ENCODE measurements at places on chromosomes 11 and 22.

DNA sequence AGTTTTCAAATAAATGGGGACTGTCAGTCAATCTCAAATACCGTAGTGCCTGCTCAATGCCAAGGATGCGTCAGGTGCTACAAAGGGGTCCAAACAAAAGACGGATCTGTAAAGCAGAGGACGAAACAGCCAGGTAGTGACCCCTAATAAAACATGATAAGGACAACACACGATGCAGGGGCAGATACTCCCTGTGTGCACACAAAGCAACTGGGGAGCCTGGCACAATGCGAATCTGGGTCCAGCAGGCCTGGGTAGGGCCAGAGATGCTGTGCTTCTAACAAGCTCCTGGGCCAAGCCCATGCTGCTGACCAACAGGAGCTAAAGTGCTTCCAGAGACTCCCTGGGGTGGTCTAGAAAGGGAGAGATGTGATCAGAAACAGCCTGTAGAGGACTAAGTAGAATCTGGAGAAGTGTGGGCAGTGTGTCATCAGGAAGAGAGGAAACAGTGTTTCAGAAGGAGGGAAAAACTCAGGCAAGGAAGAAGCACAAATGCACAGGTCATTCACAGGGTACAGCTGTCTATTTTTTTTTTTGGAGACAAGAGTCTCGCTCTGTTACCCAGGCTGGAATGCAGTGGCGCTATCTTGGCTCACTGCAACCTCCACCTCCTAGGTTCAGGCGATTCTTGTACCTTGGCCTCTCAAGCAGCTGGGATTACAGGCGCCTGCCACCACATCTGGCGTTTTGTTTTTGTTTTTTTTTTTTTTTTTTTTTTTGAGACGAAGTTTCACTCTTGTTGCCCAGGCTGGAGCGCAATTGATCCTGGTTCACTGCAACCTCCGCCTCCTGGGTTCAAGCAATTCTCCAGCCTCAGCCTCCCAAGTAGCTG is 74.5 kb downstream of the MICAL3 start:
- DNase-seq, result no peak

DNA sequence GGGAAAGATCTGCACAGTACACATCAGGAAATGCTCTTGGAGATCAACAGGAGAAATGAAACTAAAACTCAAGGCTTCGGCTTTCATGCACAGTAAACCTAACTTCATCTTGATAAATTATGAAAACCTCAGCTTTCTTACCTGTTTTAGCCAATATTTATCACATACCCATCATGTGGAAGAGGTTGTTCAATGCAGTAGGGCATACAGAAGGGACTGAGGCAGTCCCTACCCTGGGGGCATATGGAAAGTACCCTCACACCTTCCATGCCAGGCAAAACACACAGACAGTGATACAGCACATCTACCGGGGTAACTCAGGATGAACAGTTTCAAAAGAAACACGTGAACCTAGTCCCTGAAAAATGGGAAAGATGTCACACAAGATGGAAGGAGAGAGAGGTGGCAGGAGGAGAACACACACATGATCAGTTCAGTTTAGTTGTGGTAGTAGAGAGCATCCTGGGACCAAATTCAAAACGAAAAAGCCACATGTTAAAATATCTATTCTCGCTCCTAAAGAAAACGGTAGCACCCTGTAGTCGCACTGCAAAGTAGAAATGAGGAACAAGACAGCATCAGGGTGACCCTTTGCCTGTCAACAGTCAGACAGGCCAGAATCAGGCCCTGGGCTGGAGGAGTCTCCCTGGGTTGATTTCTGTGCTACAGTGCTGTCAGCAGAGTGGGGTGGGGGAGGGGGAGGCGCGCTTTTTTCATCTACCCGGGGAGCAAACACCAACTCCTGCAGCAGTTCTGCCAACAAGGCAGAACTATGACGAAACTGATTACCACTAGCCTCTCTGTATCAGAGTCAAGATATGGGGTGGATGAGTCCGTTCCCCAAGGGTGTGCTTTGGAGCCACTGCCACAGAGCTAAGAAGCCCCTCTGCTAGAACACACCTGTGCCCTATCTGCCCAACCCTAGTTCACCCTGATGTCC is 1.3 kb downstream of the HIRA start:
- no peak for DNase-seq

- DNase-seq, result no peak
Observed at GRCh38 chr11:120057595-120058581, 80.0 kb downstream of the TRIM29 start.

DNA sequence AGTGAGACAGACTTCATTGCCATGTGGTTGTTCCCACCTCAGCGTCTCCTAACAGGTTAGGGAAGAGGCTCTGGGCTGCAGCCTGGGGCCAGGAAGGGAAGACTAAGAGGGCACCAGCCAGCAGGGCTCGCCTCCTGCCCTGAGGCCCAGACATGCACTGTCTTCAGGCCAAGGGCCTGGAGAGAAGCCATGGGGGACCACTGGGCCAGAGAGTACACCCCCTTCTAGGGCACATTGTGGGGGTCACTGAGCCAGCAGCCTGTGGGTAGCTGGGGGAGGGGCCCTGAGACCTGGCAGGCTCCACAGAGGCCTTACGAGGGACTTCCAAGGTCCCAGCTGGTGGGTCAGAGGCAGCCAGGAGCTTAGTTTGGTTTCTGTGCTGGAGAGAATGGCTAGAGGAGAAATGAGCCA is 25.0 kb upstream of the MYRF start:
- DNase-seq, result no peak

- DNase-seq, result no peak
Observed at GRCh38 chr22:46641811-46642266, 21.7 kb downstream of the GRAMD4 start.

DNA sequence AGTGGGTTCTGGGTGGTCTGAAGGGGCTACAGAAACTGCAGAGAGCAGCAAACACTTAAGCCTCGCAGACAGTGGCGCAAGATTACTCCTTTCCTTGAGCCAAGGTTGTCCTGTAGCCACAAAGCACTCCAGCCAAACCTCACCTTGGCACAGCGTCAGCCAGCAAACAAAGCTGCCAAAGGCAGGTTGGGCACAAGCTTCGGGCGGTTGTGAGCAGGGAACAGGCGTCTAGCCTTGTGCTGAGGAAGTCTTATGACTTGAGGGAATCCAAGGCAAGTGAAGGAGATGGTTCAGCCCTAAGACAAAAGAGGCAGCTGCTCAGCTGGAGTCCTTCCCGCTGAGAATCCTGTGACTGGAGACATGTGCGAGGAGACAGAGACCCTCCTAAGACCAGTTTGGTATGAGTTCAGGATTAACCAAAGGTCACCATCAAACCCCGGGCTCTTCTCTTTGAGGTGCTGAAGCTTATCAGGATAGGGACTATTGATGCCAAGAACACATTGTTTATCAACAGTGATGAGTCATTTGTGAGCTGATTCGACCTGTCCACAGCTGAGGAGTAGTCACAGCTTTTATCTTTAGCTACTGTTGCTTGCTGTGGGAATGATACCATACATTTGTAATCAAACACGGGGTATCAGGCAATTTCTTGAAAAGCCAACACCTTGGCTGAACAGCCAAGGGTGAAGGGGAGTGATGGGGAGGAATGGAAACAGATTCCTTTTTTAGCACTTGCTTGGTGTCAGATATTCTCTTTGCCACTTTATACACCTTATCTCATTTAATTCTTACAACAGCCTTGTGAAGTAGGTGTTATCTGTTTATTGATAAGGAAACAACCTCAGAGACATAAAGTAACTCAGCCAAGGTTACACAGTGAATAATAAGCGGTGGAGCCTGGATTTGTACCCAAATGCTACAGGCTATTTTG is 4.6 kb downstream of the ADM start:
- DNase-seq, result no peak

DNA sequence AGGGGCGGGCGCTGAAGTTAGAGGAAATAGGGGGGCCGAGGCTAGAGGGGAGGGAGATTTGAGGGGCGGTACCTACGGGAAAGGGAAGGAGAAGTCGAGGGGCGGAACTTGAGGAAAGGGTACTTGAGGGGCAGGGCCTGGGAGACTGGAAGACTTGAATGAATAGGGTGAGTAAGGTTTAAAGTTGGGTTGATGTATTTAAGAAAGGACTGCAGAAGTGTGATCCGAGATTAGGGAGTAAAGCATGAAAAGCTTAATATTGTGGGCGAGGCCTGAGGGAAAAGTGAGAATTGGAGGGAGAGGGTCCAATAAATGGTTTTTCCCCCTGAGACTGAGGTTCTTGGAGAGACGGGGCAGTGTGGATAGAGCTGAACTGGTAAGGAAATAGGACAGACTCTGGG is 723 bp downstream of the HSCB start:
- DNase-seq, result peak; percentile 88

Measured in NCI-H510A (cell line).